Mesothelial cell of epicardium (in vitro differentiated cells): ENCODE measurements at places on chromosomes 3 and 15. TPM values are rescaled to one million over a fixed set of nuclear protein-coding genes. Genes with fewer than 3 reads are reported as not detected.

ITIH1 gene
- not detected in 3 replicates for total RNA-seq

DNA sequence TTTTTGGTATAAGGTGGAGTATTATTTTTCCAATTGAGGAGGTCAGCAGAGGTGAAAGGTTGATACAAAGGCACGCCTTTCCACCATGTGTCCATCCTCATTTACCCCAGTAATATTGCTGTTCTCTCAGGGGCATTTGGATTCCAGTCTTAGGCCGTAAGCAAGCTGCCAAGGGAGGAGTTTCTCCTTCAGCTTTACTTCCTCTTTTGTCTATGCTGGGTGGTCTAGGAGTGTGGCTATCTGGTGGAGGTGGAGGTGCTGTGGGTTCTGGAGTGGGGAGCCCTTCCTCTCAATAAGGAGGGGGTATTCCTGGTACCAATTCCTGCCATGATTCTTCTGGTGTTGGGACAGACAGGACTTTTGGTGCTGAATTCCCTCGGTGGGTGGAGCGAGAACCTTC is 340.6 kb downstream of the KCNH8 start:
- no peak overlapping the region for H3K4me3 ChIP-seq
- DNase-seq: no peak
- H3K36me3 ChIP-seq: no peaks in the 10 kb centered on the region
- no peaks in the 10 kb centered on the region for H3K27me3 ChIP-seq

CCDC54 gene
- not detected in 3 replicates for total RNA-seq

GRCh38 chr3:43620831-43621655 is 768 bp downstream of the ANO10 start:
- peak; percentile 29 for DNase-seq
- H3K36me3 ChIP-seq: no peaks in the 10 kb centered on the region
- peak overlapping the region; percentile 78 for H3K27ac ChIP-seq
- H3K27me3 ChIP-seq: no peaks in the 10 kb centered on the region
- peaks cover 15% of the 10 kb centered on the region for H3K4me1 ChIP-seq
- H3K4me3 ChIP-seq: peak overlapping the region; percentile 89

DNA sequence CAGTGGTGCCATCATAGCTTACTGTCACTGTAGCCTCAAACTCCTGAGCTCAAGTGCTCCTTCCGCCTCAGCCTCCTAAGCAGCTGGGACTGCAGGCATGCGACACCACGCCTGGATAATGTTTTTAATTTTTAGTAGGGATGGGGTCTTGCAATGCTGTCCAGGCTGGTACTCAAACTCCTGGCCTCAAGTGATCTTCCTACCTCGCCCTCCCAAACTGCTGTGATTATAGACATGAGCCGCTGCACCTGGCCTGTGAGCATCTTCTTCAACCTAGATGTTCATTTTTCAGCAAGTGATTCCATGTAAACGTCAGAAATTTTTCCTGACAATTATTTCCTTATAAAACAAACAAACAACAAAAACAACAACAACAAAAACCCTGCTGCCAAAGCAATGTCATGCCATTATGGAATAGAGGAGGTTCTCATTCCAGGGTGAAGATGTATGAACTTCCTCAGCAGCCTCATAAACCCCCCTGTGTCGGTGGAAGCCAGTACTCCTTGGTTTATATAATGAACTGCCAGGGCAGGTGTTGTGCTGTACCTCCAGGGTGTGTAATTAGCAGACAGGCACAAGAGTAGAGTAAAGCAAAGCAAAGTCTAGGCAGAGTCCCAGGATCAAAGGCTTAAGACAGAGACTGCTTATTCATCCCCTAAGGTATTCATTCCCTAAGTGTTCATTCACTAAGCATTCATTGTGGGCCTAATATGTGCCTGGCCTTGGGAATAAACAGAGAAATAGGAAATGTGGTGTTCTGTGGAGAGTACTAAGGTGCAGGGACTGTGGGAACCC is 44.6 kb downstream of the NR2C2 start:
- DNase-seq: no peak
- no peaks in the 10 kb centered on the region for H3K27me3 ChIP-seq
- peaks cover 1% of the 10 kb centered on the region for H3K36me3 ChIP-seq
- peaks cover 16% of the 10 kb centered on the region for H3K4me1 ChIP-seq
- no peak overlapping the region for H3K4me3 ChIP-seq

CAPN3 gene
- total RNA-seq: 12.2 to 13.7 TPM (median 12.8 TPM) in 3 replicates

CCR2 gene
- not detected in 3 replicates for total RNA-seq

- H3K27ac ChIP-seq: no peak overlapping the region
- no peak for DNase-seq
- no peaks in the 10 kb centered on the region for H3K36me3 ChIP-seq
- no peaks in the 10 kb centered on the region for H3K27me3 ChIP-seq
- H3K4me3 ChIP-seq: no peak overlapping the region
- H3K4me1 ChIP-seq: peaks cover 16% of the 10 kb centered on the region
These were observed 55.2 kb downstream of the KCNAB1 start for GRCh38 chr3:156175570-156175969.

DNA sequence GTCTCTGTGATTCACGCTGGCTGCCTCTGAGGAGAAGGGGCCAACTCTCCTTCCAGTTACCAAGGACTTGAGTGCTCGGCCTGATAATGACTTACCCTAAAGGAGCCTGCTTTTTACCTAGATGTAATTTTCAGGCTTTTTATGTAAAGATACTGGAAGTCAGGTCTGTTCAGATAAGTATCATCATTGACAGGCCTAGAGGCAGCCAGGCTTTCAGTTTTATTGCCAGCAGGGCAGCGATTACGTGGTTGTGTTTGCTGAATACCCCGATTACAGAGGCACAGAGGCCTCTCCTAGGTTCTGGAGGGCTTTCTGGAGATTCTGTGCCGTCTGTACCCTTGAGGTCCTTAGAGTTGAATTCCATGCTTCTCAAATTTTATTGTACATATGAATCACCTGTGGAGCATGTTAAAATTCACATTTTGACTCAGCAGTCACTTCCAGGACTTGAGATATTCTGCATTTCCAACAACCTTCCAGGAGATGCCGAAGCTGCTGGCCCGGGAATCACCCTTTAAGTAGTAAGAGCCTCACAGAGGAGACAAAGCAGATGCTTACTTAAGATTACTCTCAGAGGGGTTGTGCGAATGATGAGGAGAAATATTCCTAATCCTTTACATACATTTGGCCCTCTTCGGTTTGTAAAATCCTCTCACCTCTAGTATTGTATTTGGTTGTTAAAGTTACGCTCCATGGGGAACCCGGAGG is 160.1 kb upstream of the BHLHE40 start:
- H3K36me3 ChIP-seq: peaks cover 33% of the 10 kb centered on the region
- H3K4me3 ChIP-seq: no peak overlapping the region
- peak overlapping the region; percentile 23 for H3K27ac ChIP-seq
- no peaks in the 10 kb centered on the region for H3K27me3 ChIP-seq
- no peak for DNase-seq
- H3K4me1 ChIP-seq: peaks cover 11% of the 10 kb centered on the region

GRCh38 chr3:106534206-106534605 is 665.4 kb upstream of the CBLB start:
- no peak overlapping the region for H3K4me3 ChIP-seq
- no peak for DNase-seq
- H3K4me1 ChIP-seq: no peaks in the 10 kb centered on the region
- H3K36me3 ChIP-seq: peaks cover 10% of the 10 kb centered on the region

RPL35A gene
- 1,252 to 1,366 TPM (median 1,330 TPM) in 3 replicates for total RNA-seq

GRCh38 chr3:8733332-8734094 is at the start of gene CAV3:
Gene CAV3 (plus strand): TSS chr3:8733802. CDS start chr3:8733877, 75 bp downstream.
- no peak for DNase-seq
- H3K4me1 ChIP-seq: peaks cover 8% of the 10 kb centered on the region
- no peak within 1 kb of the TSS for H3K27ac ChIP-seq

DPPA4 gene
- total RNA-seq: 86.2 to 89.3 TPM (median 87.7 TPM) in 3 replicates

DCLK3 gene
- 0.07 to 0.38 TPM (median 0.11 TPM) in 3 replicates for total RNA-seq

CYP1A2 gene
- total RNA-seq: 0.09 TPM in 1 of 3 replicates, not detected in the others

DNA sequence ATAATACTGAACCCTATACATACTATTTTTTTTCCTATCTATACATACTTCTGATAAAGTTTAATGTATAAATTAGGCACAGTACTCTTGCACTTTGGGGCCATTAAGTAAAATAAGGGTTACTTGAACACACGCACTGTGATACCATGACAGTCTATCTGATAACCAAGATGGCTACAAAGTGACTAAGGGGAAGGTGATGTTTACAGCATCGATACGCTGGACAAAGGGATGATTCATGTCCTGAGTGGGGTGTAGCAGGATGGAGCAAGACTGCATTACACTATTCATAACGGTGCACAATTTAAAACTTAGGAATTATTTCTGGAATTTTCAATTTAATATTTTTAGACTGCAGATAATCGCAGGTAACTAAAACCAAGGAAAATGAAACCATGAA is 30.0 kb upstream of the SLC2A2 start:
- no peak overlapping the region for H3K27ac ChIP-seq
- DNase-seq: no peak
- no peak overlapping the region for H3K4me3 ChIP-seq
- no peaks in the 10 kb centered on the region for H3K36me3 ChIP-seq
- H3K27me3 ChIP-seq: no peaks in the 10 kb centered on the region

REC114 gene
- not detected in 3 replicates for total RNA-seq

DNA sequence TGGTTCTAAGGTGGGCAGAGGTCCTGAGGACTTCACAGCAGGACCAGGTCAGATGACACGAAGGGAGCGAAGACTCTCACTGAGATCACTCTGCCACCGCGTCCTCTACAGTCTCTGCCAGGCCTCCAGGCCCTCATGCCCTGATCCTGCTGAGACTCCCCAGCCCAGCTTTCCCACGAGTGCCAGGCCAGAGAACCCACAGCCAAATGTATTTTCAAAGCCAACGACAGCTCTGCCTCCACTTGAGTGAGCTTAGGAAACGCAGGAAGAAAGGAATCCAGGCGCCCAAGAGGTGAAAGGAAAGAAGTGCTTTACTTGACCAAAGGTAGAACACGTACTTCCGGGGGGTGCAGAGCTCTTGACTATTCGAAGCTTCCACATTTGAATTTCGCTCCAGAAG is 275.0 kb downstream of the XXYLT1 start:
- H3K27ac ChIP-seq: no peak overlapping the region
- peak; percentile 29 for DNase-seq
- no peaks in the 10 kb centered on the region for H3K36me3 ChIP-seq

GRCh38 chr3:48268381-48268935 is 27.6 kb downstream of the ZNF589 start:
- H3K27me3 ChIP-seq: no peaks in the 10 kb centered on the region
- no peak overlapping the region for H3K4me3 ChIP-seq
- peaks cover 26% of the 10 kb centered on the region for H3K36me3 ChIP-seq

GRCh38 chr3:59052803-59053411 is 3.1 kb upstream of the CFAP20DC start:
- peaks cover 4% of the 10 kb centered on the region for H3K27me3 ChIP-seq
- H3K4me3 ChIP-seq: no peak overlapping the region
- H3K27ac ChIP-seq: no peak overlapping the region
- H3K36me3 ChIP-seq: no peaks in the 10 kb centered on the region

TICRR gene
- total RNA-seq: 9.1 to 10.2 TPM (median 9.9 TPM) in 3 replicates

GRCh38 chr15:100334456-100334855 is 7.3 kb downstream of the ADAMTS17 start:
- no peak overlapping the region for H3K27ac ChIP-seq
- H3K36me3 ChIP-seq: peaks cover 10% of the 10 kb centered on the region
- H3K4me3 ChIP-seq: no peak overlapping the region
- H3K27me3 ChIP-seq: no peaks in the 10 kb centered on the region
- H3K4me1 ChIP-seq: peaks cover 56% of the 10 kb centered on the region

GRCh38 chr3:189304465-189305351 is 132.9 kb downstream of the TPRG1 start:
- DNase-seq: peak; percentile 65
- peak overlapping the region; percentile 93 for H3K27ac ChIP-seq
- H3K4me1 ChIP-seq: peaks cover 68% of the 10 kb centered on the region
- H3K27me3 ChIP-seq: no peaks in the 10 kb centered on the region
- H3K4me3 ChIP-seq: no peak overlapping the region

- H3K4me3 ChIP-seq: no peak overlapping the region
- no peaks in the 10 kb centered on the region for H3K36me3 ChIP-seq
- no peak overlapping the region for H3K27ac ChIP-seq
These were observed 15.8 kb downstream of the ABHD17C start for GRCh38 chr15:80710635-80711554.

TRIM71 gene
- total RNA-seq: 2.7 to 3.1 TPM (median 3.0 TPM) in 3 replicates

DNA sequence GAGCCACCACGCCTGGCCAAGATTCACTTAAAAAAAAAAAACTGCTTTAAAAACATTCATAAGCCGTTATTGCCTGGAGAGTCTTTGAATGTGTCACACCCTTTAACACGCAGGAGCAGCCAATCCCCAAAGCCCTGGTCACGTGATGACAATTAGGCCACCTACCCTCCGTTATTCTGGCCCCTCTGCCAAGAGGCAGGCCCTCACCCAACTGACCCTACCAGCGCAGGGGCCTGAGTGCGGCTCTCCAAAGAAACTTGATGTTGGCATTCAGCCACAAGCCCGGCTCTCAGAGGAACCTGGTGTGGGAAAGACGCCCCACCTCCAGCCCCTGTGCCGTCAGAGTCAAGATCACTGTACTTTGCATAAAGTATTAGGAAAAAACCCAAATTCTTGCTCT is 11.6 kb upstream of the MUC4 start:
- H3K36me3 ChIP-seq: no peaks in the 10 kb centered on the region
- no peaks in the 10 kb centered on the region for H3K27me3 ChIP-seq
- no peak for DNase-seq
- no peak overlapping the region for H3K4me3 ChIP-seq
- H3K27ac ChIP-seq: no peak overlapping the region

C3orf33 gene
- 5.8 to 6.5 TPM (median 6.2 TPM) in 3 replicates for total RNA-seq

WDR93 gene
- total RNA-seq: 0.34 to 0.54 TPM (median 0.40 TPM) in 3 replicates

DNA sequence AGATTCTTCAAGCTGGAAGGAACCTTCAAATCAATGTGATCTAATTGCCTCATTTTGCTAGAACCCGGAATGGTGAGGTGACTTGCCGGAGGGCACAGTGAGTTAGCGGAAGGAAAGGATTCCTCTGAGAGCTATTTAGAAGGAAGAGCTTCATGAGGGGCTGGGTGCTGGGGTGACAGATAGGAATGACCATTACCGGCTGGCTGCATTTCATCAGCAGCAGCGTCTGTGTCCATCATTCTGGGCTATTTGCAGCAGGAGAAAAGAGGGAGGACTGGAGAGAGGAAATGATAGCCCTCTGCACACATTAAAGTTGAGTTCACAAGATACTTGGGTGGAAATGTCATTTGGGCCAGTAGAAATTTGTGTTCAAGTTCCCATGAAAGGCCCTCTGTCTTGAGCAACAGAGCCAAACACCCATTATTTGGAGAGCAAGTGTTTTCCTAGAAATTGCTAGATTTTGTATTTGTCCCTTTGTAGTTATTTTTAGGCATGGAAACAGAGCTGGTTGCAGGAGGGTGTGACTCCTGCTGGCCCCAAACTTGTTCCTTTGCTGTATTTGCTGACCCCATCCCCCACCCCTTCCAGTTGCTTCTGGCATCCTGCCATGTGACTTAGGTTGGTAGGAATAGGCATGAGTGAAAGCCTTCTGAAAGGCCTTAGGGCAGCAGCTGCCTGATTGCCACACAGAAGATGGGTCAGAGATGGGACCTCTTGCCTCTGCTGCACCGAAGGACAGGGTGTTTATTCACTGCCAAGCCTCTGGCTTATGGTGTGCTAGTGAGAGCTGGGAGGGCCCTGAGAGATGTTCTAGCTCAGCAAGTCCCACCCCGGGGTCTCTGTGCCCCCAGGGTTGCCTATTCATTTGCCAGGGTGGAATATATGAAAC is 87.5 kb upstream of the PLXNA1 start:
- peaks cover 13% of the 10 kb centered on the region for H3K4me1 ChIP-seq
- H3K36me3 ChIP-seq: peaks cover 1% of the 10 kb centered on the region
- H3K27me3 ChIP-seq: peaks cover 6% of the 10 kb centered on the region
- H3K4me3 ChIP-seq: no peak overlapping the region
- no peak for DNase-seq

GRCh38 chr15:37140531-37141058 is 40.2 kb upstream of the MEIS2 start:
- peaks cover 49% of the 10 kb centered on the region for H3K4me1 ChIP-seq
- no peaks in the 10 kb centered on the region for H3K36me3 ChIP-seq
- peak overlapping the region; percentile 27 for H3K27ac ChIP-seq
- no peaks in the 10 kb centered on the region for H3K27me3 ChIP-seq
- no peak overlapping the region for H3K4me3 ChIP-seq

- no peak overlapping the region for H3K27ac ChIP-seq
- no peak overlapping the region for H3K4me3 ChIP-seq
- no peaks in the 10 kb centered on the region for H3K36me3 ChIP-seq
- DNase-seq: no peak
- H3K4me1 ChIP-seq: peaks cover 36% of the 10 kb centered on the region
- H3K27me3 ChIP-seq: no peaks in the 10 kb centered on the region
These were observed 366.3 kb downstream of the MECOM start for GRCh38 chr3:169297214-169297613.
